Right ventricle myocardium superior (tissue), 1 donor: ENCODE measurements at places on chromosomes 5 and 9. TPM values are rescaled to one million over a fixed set of nuclear protein-coding genes. Genes with fewer than 3 reads are reported as not detected.

PRUNE2 gene
- total RNA-seq = 1.3 TPM

FGD3 gene
- 2.7 TPM for total RNA-seq

SAPCD2 gene
- total RNA-seq = 0.22 TPM

NMUR2 gene
- not detected for total RNA-seq

MARCOL gene
- not detected for total RNA-seq

DHX29 gene
- total RNA-seq = 18.6 TPM

PCA3 gene
- total RNA-seq = not detected

TRIM23 gene
- total RNA-seq = 17.9 TPM
